ENCODE measurements at places on chromosomes 16 and 17.

- no peak for DNase-seq
These were observed 30.6 kb downstream of the LITAFD start for GRCh38 chr16:8912793-8913192.

DNA sequence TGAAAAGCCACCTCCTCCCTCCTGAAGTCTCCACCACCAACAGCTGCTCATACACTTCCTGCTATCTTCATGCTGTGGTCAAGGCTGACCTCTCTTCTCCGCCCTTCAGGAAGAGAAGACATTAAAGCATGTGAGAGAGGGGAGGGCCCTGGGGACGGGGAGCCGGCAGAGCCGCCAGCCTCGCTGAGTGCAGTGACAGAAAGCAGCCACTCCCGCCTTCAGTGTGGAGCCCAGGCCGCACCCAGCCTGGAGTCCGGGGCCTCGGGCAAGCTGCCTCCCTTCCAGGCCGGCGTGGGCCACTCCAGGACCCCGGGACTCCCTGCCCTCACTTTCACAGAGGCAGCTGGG, 94.7 kb upstream of the TNRC6C start:
- DNase-seq: no peak

- DNase-seq: no peak
These were observed 432.5 kb upstream of the ZFHX3 start for GRCh38 chr16:73480381-73480780.

- peak; percentile 50 for DNase-seq
These were observed 331.2 kb downstream of the MAF start for GRCh38 chr16:79269211-79269863.

DNA sequence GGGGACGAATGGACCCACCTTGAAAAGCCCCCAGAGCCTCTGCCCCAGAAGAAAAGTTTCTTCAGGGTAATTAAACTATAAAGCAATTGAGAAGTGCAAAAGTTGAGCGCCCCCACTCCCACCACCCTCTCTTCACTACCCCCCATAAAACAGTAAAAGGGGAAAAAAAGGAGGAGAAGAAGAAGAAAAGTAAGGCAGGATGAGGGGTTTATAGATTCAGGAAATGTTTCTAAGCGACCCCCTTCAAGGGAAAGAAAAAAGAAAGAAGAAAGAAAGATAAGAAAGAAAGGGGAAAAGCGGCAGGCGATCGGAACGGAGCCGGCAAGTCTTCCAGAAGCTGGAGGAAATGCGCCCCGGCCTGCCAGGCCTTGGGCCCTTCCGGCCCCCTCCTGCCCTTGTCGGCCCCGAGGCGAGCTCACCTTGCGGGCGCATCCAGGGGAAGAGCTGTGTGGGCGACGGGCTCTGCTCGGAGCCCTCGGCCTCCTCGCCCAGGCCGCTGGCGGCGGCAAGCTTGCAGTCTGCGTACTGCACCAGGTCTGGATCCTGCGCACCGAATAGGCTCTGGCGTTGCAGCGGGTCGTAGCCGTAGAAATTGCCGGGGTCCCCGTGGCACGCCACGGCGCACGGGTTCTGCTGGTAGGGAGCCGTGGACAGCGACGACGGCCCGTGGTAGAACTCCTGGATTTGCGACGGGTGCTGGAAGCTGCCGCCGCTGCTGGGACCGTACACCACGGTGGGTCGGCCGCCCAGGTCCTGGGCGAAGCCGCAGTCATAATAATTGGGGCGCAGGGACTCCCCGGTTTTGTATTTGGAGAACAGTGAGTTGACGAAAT, 1.0 kb downstream of the HOXB8 start:
- DNase-seq: no peak

GRCh38 chr17:39628655-39629493, 2.1 kb downstream of the PPP1R1B start:
- DNase-seq: no peak

DNA sequence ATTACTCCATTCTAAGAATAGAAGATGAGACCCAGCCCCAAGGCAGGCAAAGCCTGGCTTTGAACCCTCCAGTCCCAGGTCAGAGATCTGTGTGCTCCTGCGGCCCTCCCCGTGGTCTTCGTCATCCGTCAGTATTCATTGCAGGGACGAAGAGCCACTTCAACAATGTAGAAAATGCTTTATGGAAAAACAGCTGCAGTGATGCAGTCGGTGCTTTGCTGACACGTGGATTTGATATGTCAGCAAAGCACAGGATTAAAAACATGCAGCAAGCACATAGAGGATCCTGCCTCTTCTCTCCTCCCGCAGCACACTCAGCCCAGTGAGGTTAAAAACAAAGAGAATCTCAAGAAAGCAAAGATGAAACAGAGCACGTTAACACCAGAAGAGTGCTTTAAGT, 117.1 kb upstream of the AXIN2 start:
- no peak for DNase-seq

DNA sequence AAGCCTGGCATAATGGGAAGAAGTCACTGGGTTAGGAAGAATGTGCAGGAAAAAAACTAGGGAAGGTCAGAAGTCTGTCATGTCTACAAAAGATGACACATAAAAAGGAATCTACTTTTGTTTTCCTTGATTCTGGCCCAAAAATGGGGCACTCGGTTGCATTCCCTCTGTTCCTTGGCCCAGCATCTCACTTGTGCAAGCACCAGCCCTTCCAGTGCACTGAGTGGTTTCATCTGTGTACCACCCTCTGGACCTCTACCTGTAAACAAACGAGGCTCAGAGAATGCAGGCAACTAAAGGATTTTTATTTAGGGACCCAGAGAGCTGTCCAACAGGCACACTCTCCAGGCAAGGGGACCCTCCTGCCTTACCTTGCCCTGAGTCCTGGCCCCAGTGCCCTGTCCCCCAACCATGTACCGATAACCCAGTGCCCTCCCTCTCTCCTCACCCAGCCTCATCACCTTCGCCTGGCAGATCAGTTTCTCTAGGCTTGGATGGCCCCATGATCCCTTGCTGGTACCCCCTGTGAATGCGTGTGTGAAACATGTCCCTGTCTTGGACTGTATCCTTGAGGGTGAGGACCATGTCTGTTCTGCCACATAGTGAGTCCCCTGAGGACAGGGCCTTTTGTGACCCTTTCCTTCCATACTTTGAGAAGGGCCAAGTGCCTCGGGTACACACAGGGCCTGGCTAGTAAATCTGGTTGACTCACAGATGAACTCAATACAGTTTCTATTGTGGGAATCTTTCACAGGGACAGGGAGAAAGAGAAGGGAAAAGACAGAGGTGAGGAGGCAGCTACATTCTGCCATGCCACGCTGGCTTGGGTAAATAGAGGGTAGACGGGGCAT, 13.3 kb downstream of the NXPH3 start:
- DNase-seq: no peak

- DNase-seq: no peak
These were observed 142.1 kb downstream of the SLC39A11 start for GRCh38 chr17:72950242-72950931.

- no peak for DNase-seq
These were observed 63.2 kb upstream of the MARCHF10 start for GRCh38 chr17:62871291-62871690.

DNA sequence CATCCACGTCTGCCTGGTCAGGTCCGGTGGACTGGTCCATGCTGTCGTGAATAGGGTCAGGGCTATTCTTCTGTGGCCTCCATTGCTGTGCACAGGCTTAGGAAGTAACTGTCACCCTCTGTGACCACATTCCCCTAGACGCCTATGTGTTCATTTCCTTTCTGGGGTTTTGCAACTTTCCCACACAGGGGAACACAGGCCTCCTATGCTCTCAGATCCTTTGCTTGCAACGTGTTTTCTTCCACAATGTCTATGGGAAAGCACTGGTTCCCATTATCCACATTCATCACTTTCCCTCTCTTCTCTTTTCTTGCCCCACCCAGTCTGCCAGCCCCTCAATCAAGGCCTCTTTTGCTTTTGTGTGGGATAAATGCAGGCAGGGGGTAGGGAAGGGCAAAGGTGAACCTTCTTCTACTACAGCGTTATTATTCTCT, 43.2 kb upstream of the DNAJA2 start:
- no peak for DNase-seq

DNA sequence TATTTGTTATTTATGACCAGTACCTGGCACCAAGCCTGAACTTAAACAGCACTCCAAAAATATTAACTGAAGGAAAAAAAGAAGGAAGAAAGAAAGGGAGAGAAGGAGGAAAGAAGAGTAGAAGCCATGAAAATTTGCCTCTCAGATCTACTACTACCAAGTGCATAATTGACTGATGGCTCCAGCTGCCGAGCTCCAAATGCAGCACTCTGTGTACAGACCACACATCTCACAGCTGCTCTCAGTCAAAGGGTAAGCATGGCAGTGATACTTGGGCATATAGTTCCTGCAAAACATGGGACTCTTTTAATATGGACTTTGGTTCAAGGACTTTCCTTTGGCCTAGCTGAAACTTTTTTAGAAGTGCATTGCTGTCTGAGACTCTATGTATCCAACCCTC, 44.0 kb upstream of the NOG start:
- DNase-seq: no peak

- no peak for DNase-seq
These were observed 43.4 kb downstream of the GNAO1 start for GRCh38 chr16:56234737-56235136.

DNA sequence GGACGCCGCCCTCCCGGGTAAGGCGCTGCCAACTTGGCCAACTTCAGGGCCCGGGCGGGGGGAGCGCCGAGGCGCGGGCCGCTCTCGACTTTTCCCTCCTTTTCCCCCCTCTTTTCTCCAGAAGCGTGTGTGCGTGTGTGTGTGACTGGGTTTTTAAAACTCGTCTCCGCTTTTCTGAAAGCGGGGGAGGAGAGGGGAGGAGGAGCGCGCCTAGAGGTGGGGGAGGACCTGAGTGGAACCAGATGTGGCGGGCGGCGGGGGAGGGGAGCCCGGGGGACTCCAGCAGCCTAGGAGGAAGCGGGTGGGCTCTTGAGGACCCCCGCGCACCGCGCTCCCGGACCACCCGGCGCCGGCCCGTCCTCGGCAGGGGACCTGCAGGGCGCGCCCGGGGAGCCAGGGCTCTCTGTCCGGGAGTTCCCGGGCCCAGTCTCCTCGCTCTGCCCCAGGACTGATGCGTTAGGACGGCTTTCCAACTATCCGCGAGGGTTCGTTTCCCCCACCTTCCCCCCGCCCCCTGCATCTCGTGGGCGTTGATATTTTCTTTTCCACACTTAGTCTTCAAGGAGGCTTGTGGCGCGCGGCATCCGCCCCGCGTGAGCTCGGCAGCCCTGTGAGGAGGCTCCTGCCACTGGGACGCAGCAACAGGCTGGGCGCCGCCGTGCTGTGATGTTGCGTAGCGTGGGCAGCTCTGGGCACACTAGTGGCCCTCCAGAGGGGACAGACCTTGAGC, 599 bp downstream of the MRC2 start:
- no peak for DNase-seq

- no peak for DNase-seq
These were observed 1.6 kb downstream of the MLLT6 start for GRCh38 chr17:38706505-38707216.

DNA sequence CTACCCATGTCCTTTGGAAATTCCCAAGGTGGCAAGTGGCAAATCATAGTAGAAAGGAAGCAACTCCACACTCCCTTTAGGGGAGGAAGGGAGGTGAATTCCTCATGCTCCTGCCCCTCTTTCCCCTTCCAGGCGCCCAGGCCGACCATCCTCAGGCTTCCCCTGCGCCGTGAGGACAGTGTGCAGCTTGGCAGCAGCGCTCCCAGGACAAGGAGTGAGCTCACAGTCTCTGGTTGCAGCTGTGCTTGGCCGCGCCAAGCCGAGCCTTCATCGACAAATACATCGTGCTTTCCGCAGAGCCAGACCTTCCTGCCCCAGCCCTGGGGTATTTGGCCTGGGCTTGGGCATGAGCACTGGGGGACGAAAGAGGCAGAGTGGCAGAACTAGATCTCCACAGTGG, 112.6 kb downstream of the ENGASE start:
- no peak for DNase-seq

- DNase-seq: no peak
These were observed 168.6 kb downstream of the MAF start for GRCh38 chr16:79431923-79432322.

- no peak for DNase-seq
These were observed 314.8 kb downstream of the XYLT1 start for GRCh38 chr16:17155936-17156335.

DNA sequence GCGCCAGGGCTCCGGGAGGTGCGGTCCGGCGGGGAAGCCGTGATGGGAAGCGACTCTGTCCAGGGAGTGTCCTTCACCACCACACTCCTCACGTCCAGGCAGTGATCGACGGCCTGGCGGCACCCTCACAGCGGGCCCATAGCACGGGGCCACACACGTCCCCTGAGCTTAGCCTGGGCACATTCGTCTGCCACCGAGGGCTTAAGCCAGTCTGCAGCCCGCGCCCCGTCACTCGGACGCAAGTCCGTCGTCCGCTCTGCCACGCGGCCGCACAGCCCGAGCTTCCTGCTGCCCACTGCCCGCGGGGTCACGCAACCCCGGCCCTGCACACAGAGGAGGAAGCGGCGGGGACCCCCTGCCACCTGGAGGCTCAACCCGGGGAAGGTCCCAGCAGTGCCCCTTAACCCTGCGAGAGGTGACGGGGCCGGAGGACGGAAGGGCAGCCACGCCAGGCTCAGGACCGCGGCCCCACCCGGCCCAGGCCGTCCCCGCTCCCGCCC, 3.0 kb upstream of the TBX2 start:
- DNase-seq: no peak

GRCh38 chr17:8060274-8060673, 21.4 kb downstream of the ALOX15B start:
- DNase-seq: no peak

GRCh38 chr17:33260638-33261037, 32.5 kb downstream of the ASIC2 start:
- DNase-seq: no peak

- no peak for DNase-seq
These were observed 14.7 kb downstream of the LRRC75A start for GRCh38 chr17:16477255-16477654.

DNA sequence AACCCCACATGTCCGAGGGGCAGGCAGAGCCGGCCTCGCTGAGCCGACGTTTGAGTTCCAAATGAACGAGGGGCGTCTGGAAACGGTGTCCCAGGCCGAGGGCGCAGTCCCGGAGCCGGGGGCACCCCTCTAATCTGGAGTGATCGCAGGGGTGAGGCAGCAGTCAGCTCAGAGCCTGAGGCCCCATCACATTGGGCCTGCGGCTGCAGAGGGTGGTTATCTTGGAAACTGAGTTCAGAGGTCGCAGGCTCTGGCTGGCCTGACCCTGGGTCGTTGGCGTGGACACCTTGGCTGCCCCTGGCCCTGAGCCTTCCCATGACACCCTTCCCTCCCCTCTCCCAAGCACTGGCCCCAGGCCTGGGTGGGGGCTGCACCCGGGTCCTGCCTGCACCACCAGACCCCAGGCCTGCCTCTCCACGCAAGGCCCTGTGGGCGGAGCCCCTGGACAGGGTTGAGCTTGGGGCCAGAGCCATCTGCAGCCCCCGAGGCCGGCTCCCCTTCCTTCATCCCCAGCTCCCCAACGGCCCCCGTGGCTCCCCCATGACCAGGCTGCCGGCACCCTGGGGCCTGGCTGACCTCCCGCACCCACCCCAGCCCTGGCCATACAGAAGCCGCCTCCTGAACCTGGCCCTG, 45.6 kb downstream of the ZFPM1 start:
- DNase-seq: no peak

- DNase-seq: no peak
These were observed 71.6 kb upstream of the ALOX12 start for GRCh38 chr17:6924208-6924607.

- no peak for DNase-seq
These were observed 9.7 kb downstream of the CTCF start for GRCh38 chr16:67571981-67572431.

- no peak for DNase-seq
These were observed 8.3 kb upstream of the RBFOX1 start for GRCh38 chr16:7324321-7324720.
